Glutamatergic neuron (in vitro differentiated cells): ENCODE measurements at places on chromosomes 5 and 9.

DNA sequence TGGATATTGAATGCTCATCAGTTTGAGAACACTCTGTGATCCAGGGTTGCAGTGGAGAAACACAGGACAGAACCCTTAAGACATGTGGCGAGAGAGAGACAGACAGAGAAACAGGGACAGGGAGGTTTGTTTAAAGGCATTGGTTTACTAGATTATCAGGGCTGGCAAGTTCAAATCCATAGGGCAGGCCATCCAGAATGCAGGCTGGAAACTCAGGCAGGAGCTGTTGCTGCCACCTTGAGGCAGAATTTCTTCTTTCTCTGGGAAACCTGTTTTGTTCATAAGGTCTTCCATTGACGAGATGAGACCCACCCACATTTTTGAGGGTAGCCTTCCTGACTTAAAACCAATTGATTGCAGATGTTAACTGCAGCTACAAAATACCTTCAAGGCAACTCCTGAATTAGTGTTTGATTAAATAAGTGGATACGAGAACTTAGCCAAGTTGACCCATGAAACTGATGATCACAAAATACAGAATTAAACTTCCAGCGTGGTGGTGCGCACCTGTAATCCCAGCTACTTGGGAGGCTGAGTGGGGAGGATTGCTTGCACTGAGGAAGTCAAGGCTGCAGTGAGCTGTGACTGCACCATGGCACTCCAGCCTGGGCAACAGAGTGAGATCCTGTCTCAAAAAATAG is 55.9 kb downstream of the NSUN2 start:
- H3K27me3 ChIP-seq: peaks cover 8% of the 10 kb centered on the region
- H3K4me3 ChIP-seq: no peak overlapping the region
- peaks cover 4% of the 10 kb centered on the region for H3K36me3 ChIP-seq
- DNase-seq: no peak
- H3K27ac ChIP-seq: no peak overlapping the region
- H3K4me1 ChIP-seq: peaks cover 2% of the 10 kb centered on the region

DNA sequence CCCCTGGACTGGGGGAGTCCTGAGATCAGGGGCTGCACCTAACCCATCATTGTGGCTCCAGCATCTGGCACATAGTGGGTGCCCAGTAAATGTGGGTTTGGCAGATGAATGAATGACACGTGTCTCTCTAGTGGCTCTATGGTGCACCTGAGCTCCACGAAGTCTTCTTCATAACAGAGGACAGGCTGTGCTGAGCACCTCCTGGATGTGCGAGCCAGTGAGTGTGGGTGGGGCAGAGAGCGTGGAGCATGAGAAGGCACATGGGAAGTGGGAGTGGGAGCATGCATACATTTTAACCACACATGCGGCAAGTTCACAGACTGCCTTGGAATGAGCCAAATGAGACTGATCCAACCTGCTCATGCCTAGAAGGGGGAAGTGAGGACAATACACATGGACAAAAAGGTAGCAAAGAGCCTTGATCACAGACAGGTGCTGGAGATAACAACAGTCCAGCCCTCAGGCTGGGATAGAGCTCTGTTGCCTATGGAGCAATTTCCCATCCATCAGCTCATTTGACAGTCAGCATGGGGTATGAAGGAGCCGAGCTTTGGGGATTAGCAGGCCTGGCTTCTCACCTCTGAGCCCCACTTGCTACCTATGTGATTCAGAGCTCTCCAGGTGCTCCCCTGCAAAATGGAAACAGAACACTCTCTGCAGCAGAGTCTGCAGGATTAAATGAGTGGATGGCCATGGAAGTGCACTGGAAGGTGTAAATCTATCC is 76.2 kb upstream of the TBC1D2 start:
- no peak overlapping the region for H3K27ac ChIP-seq
- peaks cover 16% of the 10 kb centered on the region for H3K4me1 ChIP-seq
- no peak overlapping the region for H3K4me3 ChIP-seq
- H3K27me3 ChIP-seq: peaks cover 5% of the 10 kb centered on the region

DNA sequence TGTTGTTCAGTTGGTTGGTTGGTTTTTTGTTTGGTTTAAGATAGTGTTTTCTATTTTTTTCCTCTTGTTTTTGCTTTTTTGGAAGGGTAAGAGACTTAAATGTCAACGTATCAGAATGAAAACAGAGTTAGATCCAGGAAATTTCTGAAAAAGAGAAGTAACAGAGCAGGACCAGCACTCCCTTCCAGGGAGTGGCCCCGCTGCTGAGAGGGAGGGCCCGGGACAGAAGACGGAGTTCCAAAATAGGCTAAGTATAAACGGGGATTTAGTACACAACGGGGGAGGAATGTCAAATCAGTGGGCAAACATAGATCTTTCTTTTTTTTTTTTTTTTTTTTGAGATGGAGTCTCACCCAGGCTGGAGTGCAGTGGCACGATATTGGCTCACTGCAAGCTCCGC is 92.7 kb upstream of the RUFY1 start:
- H3K36me3 ChIP-seq: peaks cover 9% of the 10 kb centered on the region
- H3K4me1 ChIP-seq: no peaks in the 10 kb centered on the region
- H3K27me3 ChIP-seq: peaks cover 8% of the 10 kb centered on the region
- H3K4me3 ChIP-seq: no peak overlapping the region
- no peak overlapping the region for H3K27ac ChIP-seq

DNA sequence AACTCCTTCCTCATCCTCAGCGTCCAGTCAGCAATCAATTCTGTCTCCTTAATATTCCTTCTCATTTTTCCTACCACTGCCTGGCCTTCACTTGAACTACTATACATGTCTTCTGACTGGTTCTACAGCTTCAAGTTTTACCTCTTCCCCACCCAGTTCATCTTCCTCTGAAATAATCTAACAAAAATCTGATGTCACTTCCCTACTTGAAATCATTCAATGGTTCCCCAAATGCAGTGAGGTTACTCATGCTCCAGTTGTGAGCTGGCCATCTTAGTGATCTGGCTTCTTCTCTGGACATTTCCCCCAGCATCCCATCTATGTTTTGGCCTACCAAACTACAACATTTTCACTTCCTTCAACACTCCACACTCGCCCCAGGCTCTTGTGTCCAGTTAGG is 14.9 kb upstream of the TMEM267 start:
- no peaks in the 10 kb centered on the region for H3K36me3 ChIP-seq
- no peak overlapping the region for H3K4me3 ChIP-seq
- no peak for DNase-seq
- no peaks in the 10 kb centered on the region for H3K4me1 ChIP-seq

DNA sequence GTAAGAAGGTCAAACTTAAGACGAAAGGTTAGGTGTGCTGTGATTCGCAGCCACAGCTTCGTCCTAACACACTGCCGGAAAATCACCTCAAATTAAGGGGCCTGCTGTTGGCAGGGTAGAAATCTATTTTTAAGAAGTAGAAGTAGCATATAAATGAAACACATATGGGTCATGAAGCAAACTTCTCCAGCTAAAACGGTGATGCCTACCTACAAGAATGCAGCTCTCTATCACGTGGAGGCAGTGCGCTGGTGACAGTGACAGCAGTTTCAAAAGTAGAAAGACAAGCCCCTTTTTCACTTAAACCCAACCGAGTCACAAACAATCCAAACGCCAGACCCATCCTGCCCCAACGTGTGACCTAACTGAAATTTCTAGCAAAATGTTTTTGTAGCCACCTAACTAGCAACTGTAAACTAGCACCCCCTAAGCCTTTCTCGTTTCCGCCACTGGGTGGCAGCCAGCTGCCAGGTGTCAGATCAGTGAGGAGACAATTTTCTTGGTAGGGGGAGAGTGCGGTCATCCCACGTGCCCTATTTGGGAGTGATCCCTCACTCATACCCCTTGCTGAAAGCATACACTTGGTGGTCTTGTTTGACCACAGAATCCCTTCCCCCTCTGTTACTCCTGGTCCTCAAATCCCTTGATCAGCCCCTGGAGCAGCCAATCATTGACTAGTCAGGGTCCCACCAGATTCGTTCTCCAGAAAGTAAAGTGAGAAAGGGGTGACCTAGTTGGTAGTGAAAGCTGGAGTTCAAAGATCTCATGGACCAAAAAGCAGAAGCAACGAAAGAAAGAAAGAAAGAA is 71.8 kb upstream of the MAMDC2 start:
- H3K4me3 ChIP-seq: no peak overlapping the region
- no peak overlapping the region for H3K27ac ChIP-seq
- no peaks in the 10 kb centered on the region for H3K4me1 ChIP-seq
- no peaks in the 10 kb centered on the region for H3K36me3 ChIP-seq

- H3K4me1 ChIP-seq: no peaks in the 10 kb centered on the region
- no peak overlapping the region for H3K27ac ChIP-seq
- H3K4me3 ChIP-seq: no peak overlapping the region
- H3K27me3 ChIP-seq: no peaks in the 10 kb centered on the region
- H3K36me3 ChIP-seq: peaks cover 12% of the 10 kb centered on the region
These were observed 18.3 kb upstream of the HSDL2 start for GRCh38 chr9:112361601-112362000.

GRCh38 chr5:132849347-132849746 is 16.9 kb downstream of the GDF9 start:
- no peaks in the 10 kb centered on the region for H3K4me1 ChIP-seq
- DNase-seq: no peak
- H3K4me3 ChIP-seq: no peak overlapping the region
- H3K36me3 ChIP-seq: no peaks in the 10 kb centered on the region

DNA sequence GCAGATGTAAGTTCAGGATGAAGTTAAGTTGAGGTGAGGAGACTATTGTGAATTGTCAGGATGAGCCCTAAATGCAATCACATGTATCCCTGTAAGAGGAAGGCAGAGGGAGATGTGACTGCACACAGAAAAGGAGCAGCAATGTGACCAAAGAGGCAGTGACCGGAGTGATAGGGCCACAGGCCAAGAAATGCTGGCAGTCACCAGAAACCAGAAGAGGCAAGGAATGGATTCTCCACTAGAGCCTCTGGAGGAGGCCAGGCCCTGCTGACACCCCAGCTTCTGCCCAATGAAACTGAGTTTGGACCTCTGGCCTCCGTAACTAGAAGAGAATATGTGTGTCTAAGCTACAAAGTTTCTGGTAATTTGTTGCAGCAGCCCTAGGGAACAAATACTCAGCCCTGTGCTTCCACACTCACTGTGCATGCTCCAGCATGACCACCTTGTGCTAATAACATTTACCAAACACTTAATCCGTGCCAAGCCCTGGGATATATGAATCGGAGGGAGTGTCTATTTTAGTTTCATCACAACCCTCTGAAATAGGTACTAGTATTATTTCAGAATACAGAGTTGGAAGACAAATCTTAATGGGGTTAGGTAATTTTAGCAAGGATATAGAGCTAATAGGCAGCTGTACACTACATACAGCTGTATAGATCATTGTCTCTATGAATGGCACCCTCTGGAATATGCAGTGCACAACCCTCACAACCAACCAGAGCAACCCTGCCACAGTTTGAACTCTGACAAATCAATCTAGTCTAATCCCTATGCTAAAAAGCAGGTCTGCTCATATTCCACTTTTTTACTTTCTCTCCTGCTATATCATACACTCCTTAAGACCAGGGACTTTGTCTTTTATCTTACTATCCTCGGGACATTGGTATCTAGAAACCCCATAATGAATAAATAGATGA is 7.8 kb upstream of the GPX8 start:
- H3K4me3 ChIP-seq: no peak overlapping the region
- no peaks in the 10 kb centered on the region for H3K4me1 ChIP-seq
- H3K36me3 ChIP-seq: peaks cover 6% of the 10 kb centered on the region

DNA sequence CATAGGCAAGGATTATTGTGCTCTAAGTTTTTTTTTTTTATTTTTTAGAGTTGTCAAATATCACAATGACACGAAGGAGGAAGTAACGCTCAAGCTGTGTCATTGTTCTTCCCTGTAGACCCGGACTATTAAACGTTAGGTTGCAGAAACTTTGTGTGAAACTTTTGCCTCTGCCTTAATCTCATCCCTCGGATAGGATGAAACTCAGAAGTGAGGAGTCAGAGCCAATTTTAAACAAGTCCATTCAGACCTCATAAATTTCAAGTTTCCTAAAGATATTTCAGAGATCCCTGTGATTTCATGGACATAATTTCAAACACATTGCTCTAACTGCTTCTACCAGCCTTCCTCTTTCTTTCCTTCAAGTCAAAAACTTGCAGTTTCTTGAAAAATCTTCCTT is 98.7 kb upstream of the C6 start:
- H3K27ac ChIP-seq: no peak overlapping the region
- no peak overlapping the region for H3K4me3 ChIP-seq
- no peaks in the 10 kb centered on the region for H3K36me3 ChIP-seq
- H3K4me1 ChIP-seq: no peaks in the 10 kb centered on the region
- no peaks in the 10 kb centered on the region for H3K27me3 ChIP-seq

- no peak overlapping the region for H3K27ac ChIP-seq
- H3K36me3 ChIP-seq: no peaks in the 10 kb centered on the region
- H3K4me3 ChIP-seq: no peak overlapping the region
- no peak for DNase-seq
- peaks cover 3% of the 10 kb centered on the region for H3K4me1 ChIP-seq
These were observed 12.6 kb downstream of the CAVIN4 start for GRCh38 chr9:100590481-100590880.

GRCh38 chr5:73901043-73901442 is 275.0 kb downstream of the ARHGEF28 start:
- peaks cover 22% of the 10 kb centered on the region for H3K4me1 ChIP-seq
- no peak overlapping the region for H3K4me3 ChIP-seq
- H3K27me3 ChIP-seq: no peaks in the 10 kb centered on the region
- peaks cover 2% of the 10 kb centered on the region for H3K36me3 ChIP-seq

GRCh38 chr9:33809506-33809905 is 7.5 kb upstream of the UBE2R2 start:
- no peaks in the 10 kb centered on the region for H3K27me3 ChIP-seq
- H3K36me3 ChIP-seq: no peaks in the 10 kb centered on the region
- no peak for DNase-seq
- no peak overlapping the region for H3K4me3 ChIP-seq
- H3K27ac ChIP-seq: no peak overlapping the region

DNA sequence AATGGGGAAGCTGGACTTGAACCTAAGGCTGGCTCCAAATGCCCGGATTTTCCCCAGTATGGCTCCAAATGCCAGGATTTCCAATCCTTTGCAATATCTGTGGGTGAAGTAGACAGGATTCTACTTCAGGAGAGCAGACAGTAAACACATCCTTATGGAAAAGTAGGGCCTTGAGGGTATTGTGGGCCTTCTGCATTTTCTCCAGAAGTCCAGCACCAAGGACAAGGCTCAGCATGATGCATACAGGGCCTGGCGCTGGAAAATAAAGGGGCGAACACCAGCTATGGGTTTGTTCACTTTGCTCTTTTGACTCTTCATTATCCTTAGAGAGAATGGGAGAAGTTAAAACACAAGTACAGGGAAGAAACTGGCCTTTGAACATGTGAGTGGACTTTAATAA is 347.5 kb downstream of the SEMA5A start:
- DNase-seq: no peak
- no peak overlapping the region for H3K4me3 ChIP-seq
- no peaks in the 10 kb centered on the region for H3K36me3 ChIP-seq
- no peak overlapping the region for H3K27ac ChIP-seq
- H3K27me3 ChIP-seq: peaks cover 1% of the 10 kb centered on the region

- no peak overlapping the region for H3K4me3 ChIP-seq
- H3K27me3 ChIP-seq: peaks cover 5% of the 10 kb centered on the region
- no peak for DNase-seq
- no peaks in the 10 kb centered on the region for H3K4me1 ChIP-seq
- no peak overlapping the region for H3K27ac ChIP-seq
- H3K36me3 ChIP-seq: no peaks in the 10 kb centered on the region
These were observed 47.0 kb upstream of the TGFBR1 start for GRCh38 chr9:99057665-99058625.

- H3K4me3 ChIP-seq: peak overlapping the region; percentile 57
- H3K27ac ChIP-seq: no peak overlapping the region
- H3K4me1 ChIP-seq: peaks cover 7% of the 10 kb centered on the region
These were observed 665 bp downstream of the TCF7 start for GRCh38 chr5:134114886-134115805.

GRCh38 chr5:158922263-158922592 is 177.5 kb downstream of the EBF1 start:
- peaks cover 5% of the 10 kb centered on the region for H3K27me3 ChIP-seq
- peaks cover 6% of the 10 kb centered on the region for H3K36me3 ChIP-seq
- peak overlapping the region; percentile 80 for H3K27ac ChIP-seq
- peaks cover 67% of the 10 kb centered on the region for H3K4me1 ChIP-seq
- DNase-seq: no peak
- peak overlapping the region; percentile 62 for H3K4me3 ChIP-seq
